ENCODE measurements at places on chromosomes 3 and 15.

- DNase-seq = no peak
These were observed 15.1 kb downstream of the PDZRN3 start for GRCh38 chr3:73609655-73610054.

DNA sequence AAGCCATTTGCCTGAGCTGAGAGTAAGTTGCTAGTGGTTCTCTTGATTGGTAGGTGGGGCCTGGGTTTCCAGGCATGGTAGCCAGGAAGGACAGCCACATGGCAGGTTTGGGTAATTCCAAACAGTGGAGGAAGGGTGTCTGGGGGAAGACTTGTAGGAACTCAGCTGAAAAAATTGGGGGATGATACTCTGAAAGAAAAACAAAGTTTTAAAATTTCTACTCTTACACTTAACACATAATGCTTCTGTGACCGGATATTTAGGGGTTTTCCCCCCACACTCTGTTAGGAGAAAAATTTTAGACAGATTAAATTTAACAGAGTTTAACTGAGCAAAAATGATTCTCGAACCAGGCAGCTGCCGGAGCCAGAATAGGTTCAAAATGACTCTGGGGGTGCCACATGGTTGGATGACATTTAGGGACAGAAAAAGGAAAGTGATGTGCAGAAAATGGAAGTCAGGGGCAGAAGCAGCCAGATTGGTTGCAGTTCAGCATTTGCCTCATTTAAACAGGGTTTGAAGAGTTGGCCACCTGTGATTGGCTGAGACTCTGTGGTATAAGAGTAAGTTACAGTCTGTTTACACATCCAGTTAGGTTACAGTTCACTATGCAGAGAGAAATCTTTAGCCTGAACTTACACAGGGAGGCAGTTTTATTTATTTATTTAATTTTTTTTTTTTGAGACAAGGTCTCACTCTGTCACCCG is 8.1 kb downstream of the B2M start:
- DNase-seq = peak; percentile 70

DNA sequence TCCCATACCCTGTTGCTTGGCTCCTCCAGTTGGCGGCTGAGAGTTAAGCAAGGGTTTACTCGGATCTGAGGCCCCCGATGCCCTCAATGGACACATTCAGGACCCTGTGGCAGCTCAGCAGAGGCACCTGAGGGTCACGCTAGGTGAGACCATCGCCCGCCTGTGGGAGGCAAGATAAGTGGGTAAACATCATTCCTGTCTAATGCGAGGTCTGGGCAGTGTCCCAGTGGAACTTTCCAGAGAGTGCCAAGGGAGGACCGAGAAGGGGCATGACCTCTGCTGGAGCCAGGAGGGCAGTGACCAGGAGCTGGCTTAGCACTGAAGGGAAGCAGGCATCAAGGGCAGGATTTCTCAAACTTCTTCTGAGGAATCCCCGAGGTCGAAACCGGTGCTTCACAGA is 65.4 kb upstream of the SEC61A1 start:
- no peak for DNase-seq

DNA sequence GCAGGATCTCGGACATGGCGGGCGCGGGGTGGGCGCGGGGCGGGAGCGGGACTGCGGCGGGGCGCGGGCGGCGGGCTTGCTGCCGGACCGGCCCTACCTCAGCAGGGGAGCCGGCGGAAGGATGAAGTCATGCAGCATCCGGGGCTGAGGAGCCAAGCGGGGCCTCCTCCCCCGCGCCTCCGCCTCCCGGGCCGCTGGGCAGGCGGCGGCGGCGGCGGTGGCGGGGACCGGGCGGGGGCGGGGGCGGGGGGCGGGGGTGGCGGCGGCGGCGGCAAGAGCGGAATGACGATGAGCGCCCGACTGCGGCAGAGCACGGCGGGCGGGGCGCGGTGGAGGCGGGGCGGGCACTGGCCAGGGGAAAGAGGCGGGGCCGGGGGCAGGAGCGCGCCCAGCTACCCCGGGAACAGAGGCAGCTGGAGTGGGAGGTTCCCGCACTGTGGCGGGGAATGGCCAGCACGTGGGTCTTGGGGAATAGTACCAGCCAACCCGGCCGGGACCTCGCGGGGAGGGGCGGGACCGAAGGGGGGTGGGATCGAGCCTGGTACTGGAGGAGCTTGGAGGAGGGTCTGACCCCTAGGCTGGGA is at the start of gene CAMK2N2:
Gene CAMK2N2 (minus strand): TSS at position 284 of the 584 bp plus-strand sequence. CDS start 268 bp downstream, at position 16.
- DNase-seq = peak; percentile 46

DNA sequence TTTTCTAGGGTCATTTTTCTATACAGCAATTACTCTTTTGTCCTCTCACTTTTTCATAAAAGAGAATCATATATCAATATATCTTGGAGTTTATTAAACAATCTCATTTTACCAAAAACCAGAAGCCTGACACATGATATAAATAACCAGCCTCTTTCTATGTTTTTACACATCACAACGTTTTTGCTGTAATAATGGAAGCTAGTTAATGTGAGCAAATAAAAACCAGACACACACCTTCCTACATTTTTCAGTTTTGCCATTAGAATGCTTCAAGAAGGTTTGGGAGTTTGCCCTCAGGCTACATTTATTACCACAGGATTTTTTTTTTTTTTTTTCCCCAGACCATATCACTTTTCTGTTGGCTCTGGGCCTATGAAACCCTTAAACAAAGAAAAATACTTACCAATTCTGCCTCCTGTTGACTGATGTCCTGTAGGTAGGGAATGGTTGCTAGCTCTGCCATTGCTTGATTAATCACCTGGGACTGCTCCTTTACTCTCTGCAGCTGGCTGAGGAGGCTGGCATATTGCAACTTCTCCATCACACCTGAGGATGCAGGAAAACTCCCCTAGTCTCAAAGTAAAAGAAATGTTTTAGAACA is 165.5 kb downstream of the ECT2 start:
- DNase-seq = no peak

- no peak for DNase-seq
These were observed 43.2 kb upstream of the CD47 start for GRCh38 chr3:108133858-108134554.

GRCh38 chr15:69825941-69826818 is 271.5 kb downstream of the TLE3 start:
- no peak for DNase-seq

DNA sequence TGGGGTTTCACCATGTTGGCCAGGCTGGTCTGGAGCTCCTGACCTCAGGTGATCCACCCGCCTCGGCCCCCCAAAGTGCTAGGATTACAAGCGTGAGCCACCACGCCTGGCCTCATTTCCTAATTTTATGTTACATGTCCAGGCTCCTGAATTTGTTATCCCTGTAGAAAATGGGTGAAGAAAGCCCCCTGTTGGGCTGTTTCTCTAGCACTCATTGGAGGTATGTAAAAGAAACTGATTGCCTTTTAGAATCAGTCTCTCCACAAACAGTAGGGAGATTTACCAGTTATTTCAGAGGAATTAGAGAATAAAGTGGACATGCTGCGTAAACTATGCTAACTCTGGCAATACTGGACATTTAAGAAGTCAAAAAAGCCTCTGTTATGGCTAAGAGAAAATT is 364.1 kb upstream of the TBL1XR1 start:
- DNase-seq = no peak
